ENCODE measurements at places on chromosomes 2 and 18. TPM values are rescaled to one million over a fixed set of nuclear protein-coding genes. Genes with fewer than 3 reads are reported as not detected.

Gene TUBA4B
- total RNA-seq, result not detected

Gene ZSWIM2
- not detected for total RNA-seq

Gene CCDC141
- not detected for total RNA-seq

Gene G6PC2
- total RNA-seq, result not detected

Gene AKAIN1
- total RNA-seq, result not detected

Gene SERPINB13
- total RNA-seq, result not detected

Gene GKN2
- not detected for total RNA-seq

Gene RGPD3
- total RNA-seq, result not detected

Gene MBOAT2
- total RNA-seq, result 45.3 TPM

Gene CMPK2
- not detected for total RNA-seq

Gene SPDYA
- 1.9 TPM for total RNA-seq

Gene SLC30A3
- 2.3 TPM for total RNA-seq

Gene PPIL3
- 41.0 TPM for total RNA-seq

Gene INHA
- 9.1 TPM for total RNA-seq

Gene HJURP
- total RNA-seq, result 109 TPM

Gene MBD5
- total RNA-seq, result 35.1 TPM

Gene SLC66A2
- total RNA-seq, result 24.3 TPM

Gene QPCT
- 3.0 TPM for total RNA-seq

Gene DUSP11
- 24.1 TPM for total RNA-seq

Gene ADGRF3
- total RNA-seq, result 0.48 TPM

Gene TNFRSF11A
- total RNA-seq, result 6.3 TPM

Gene DSG4
- total RNA-seq, result not detected

Gene ABCB11
- not detected for total RNA-seq

Gene ITM2C
- total RNA-seq, result 96.4 TPM

Gene SATB2
- total RNA-seq, result 7.8 TPM

Gene CCDC74A
- 3.4 TPM for total RNA-seq

Gene ATG16L1
- 63.9 TPM for total RNA-seq

Gene LRRC30
- not detected for total RNA-seq

Gene BCL2L11
- 12.4 TPM for total RNA-seq

Gene ABCG5
- not detected for total RNA-seq

Gene CCDC68
- 2.9 TPM for total RNA-seq

Gene RGPD4
- total RNA-seq, result not detected

Gene NAT8
- not detected for total RNA-seq

Gene MAPK4
- not detected for total RNA-seq

Gene IL18R1
- total RNA-seq, result 3.4 TPM

Gene MARCHF7
- 38.3 TPM for total RNA-seq

Gene SCTR
- not detected for total RNA-seq

Measured in PC-9 (cell line).